ENCODE measurements at places on chromosomes 1 and 21.

DNA sequence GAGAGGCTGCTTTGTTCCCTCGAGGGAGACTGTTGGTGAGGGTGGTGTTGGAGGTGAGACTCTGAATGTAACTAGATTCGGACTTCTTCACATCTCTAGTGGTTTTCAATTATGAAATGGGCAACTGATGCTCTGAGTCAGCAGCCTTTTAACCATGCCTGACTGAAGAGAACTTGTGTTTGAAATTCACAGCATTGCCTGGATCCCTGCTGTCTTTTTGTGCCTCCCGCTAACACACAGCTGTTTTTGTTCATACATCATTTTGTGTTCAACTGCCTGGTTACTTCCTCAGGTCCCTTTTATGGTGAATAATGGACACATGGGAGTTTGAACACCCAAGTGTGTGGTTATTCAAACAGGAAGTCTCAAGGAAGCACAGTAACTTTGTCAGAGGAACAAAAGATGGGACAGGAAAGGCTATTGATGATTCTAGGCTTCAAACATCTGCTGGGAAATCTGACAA lies 16.8 kb downstream of the LAMC1 start:
- peak; percentile 77 for DNase-seq

GRCh38 chr1:22749919-22750684 lies 39.5 kb downstream of the EPHB2 start:
- peak; percentile 60 for DNase-seq

GRCh38 chr1:39165049-39165448 lies 39.4 kb upstream of the MACF1 start:
- DNase-seq = no peak

- no peak for DNase-seq
Measured at GRCh38 chr1:59414406-59415133, 117.7 kb downstream of the FGGY start.

DNA sequence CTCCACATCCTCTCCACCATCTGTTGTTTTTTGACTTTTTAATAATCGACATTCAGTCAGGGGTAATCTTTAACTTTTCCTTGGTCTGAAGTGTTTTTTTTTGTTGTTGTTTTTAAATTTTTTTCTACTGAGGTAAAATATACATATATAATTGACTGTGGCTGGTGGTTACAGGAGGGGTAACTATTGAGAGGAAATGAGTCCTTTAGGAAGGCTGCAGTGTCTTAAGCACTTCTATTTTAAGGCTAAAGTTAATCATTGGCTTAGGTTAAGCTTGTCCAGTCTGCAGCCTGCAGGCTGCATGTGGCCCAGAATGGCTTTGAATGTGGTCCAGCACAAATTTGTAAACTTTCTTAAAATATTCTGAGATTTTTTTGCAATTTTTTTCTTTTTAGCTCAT lies 172.5 kb downstream of the CTH start:
- no peak for DNase-seq

Measured in Kasumi-1 (cell line).